Urothelium cell line (cell line): ENCODE measurements at places on chromosomes 16 and 17.
A peak's percentile ranks its signal among the peaks of the same experiment; 100 is the strongest.

DNA sequence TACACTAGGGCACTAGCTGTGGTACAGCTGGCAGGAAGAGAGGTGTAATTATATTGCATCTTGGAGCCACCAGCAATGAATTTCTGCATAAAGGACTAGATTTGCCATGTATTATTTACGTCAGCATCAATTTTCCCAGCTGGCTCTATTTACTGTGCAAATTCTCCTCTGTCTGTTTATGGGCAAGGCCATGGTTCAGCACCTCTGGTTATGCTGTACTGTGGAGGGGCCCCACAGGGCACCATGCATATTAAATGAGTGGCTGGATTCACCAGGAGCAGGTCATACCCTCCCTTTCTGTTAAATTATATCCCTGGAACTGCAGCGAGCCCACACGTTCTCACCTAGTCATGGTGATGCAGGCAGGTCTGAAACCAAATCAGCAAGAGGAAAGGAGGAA lies 19.8 kb downstream of the RAD51D start:
- no peak for DNase-seq

- DNase-seq: no peak
Observed at GRCh38 chr17:6376931-6377361, 58.0 kb downstream of the AIPL1 start.

DNA sequence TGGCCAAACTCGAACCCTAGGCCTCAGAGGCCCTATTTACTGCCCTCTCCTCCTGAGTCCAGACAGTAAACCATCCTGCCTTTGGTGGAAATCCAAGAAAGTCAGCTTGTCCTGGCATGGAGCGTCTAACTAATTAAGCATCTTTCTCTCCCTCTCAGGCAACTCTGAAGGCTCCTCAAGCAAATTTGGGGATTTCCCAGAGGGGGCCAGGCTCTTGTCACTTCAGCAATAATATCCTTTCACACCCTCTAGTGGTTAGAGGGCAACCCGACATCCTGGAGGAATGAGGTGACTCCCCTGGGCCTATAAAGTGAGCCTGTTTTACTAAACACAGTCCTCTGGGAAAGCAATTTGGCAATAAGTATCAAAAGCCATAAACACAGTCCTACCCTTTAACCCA lies 60.4 kb downstream of the NOG start:
- DNase-seq: peak; percentile 50

DNA sequence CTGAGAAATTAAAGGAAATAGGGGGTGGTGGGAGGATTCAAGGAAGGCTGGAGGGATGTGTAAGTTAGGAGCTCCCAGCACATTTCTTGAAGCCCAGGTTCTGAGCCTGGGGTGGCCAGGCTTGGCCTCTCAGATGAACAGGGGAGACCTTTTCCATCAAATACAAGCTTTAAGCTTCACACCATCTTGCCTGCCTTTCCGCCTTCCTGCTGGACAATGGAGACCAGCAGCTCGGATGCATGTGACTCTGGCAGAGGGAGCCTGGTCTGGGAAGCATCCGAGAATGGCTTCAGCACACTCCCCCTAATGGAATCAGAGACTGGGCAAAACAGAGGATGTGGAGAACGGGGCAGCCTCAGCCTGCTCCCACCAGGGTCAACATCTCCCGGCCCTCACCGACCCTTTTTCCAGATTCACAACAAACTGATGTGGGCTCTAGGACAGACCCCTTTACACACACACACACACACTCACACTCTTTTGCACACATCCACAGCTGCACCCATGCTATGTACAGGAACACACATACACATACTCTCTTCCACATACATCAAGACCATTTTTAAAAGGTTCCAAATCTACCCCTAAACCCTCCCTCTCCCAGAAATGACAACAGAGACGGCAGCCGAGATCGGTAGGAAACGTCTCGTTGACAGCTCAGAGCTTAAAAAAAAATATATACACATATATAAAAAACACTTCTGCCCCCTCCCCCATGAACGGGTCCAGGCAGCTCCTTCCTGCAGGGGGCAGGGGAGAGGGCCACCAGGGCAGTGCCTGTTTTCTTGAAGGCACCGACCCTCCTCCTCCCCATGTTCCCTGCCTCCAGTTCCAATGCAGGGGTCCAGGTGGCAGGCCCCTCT lies 6.5 kb upstream of the ATXN7L3 start:
- no peak for DNase-seq

GRCh38 chr16:13835387-13835786 lies 84.6 kb upstream of the ERCC4 start:
- no peak for DNase-seq

- DNase-seq: no peak
Observed at GRCh38 chr17:9536061-9536460, 39.6 kb downstream of the STX8 start.

- DNase-seq: no peak
Observed at GRCh38 chr17:74632617-74633016, 9.1 kb upstream of the CD300E start.

GRCh38 chr16:83762141-83762991 lies 45.4 kb upstream of the HSBP1 start:
- no peak for DNase-seq

- DNase-seq: no peak
Observed at GRCh38 chr17:33832262-33832661, 422.8 kb upstream of the CCL2 start.

- DNase-seq: no peak
Observed at GRCh38 chr17:81444610-81445339, 49.5 kb downstream of the BAHCC1 start.

DNA sequence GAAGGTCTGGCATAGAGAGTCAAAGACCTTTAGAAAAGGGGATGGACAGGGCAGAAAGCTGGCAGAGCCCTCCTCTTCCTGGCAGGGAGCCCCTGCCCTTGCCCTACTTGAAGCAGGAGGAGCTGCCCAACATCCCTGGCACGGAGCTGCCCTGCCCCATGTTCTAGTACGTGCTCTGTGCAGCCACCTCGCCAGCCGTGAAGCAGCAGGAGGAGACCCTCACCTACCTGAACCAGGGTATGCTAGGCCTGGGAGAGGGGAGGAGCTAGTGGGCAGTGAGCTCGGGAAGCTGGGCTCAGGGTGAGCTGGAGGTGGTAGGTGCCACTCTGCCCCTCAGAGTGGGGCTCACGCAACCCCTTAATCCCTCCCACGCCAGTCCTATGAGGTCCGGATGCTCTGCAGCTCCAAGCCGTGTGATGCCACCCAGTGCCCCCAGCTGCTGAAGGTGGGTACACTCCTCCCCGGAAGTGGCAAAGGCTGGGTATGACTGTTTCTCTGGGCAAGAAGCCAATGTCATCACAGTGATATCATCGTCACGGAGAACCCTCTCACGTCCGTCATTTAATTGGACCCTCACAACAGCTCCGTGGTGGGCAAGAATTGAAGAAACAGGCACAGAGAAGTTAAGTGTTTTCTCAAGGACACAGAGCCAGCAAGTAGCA lies 12.7 kb upstream of the STAC2 start:
- DNase-seq: peak; percentile 80

DNA sequence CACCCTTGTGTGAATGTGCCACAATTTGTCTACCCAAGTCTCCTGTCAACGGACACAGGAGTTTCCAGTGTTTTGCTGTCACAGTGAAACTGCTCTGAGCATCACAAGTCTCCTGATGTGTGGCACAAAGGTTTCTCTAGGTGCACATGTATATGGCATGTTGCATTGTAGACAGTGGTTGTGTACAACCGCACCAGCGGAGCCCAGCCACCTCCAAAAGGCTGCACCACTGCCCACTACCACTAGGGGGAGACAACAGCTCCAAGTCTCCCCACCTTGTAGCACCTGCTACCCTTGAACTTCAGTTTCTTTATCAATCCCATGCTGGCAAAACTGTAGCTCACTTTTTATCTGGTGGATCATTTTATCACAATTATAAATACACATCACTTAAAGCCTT lies 95.5 kb upstream of the ZNF469 start:
- DNase-seq: peak; percentile 46

DNA sequence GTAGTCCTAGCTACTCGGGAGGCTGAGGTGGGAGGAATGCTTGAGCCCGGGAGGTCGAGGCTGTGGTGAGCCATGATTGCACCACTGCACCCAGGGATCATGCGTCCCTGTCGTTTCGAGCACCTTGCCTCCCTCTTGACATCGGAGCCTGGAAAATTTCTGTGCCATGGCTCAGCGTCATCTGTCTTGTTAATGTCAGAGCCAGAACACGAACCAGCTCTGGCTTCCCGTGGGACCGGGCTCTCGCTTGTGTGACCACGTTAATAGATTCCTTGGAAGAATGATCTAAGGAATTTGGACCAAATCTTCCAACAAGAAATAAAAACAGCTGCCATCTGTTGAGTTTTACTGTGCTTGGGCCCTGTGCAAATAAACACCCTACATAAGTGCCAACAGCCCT lies 117.7 kb downstream of the ABCC1 start:
- DNase-seq: no peak

GRCh38 chr16:53546988-53547391 lies 44.0 kb upstream of the AKTIP start:
- DNase-seq: no peak
